GM12865 (cell line): ENCODE measurements at places on chromosomes 6 and 20.

DNA sequence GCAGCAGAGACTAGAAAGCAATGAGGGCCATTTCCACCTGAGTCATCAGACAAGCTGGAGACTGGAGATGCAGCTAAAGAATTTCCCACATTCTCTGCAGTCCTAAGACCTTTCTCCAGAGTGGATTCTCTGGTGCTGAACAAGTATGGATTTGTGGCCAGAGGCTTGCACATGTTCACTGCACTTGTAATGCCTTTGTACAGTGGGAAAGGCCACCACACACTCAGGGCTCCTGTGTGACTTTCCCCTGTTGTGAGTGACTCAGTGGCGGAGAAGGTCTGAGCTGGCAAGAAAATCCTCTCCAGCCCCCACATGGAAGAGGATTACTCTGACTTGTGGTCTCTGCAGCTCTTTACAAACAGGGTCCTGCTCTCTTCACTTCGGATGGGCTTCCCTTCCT lies 192.3 kb downstream of the C6orf118 start:
- no peak for DNase-seq

GRCh38 chr6:161417717-161418462 lies 144.0 kb upstream of the AGPAT4 start:
- no peak for DNase-seq

GRCh38 chr20:24275946-24276705 lies 193.3 kb upstream of the SYNDIG1 start:
- no peak for DNase-seq

DNA sequence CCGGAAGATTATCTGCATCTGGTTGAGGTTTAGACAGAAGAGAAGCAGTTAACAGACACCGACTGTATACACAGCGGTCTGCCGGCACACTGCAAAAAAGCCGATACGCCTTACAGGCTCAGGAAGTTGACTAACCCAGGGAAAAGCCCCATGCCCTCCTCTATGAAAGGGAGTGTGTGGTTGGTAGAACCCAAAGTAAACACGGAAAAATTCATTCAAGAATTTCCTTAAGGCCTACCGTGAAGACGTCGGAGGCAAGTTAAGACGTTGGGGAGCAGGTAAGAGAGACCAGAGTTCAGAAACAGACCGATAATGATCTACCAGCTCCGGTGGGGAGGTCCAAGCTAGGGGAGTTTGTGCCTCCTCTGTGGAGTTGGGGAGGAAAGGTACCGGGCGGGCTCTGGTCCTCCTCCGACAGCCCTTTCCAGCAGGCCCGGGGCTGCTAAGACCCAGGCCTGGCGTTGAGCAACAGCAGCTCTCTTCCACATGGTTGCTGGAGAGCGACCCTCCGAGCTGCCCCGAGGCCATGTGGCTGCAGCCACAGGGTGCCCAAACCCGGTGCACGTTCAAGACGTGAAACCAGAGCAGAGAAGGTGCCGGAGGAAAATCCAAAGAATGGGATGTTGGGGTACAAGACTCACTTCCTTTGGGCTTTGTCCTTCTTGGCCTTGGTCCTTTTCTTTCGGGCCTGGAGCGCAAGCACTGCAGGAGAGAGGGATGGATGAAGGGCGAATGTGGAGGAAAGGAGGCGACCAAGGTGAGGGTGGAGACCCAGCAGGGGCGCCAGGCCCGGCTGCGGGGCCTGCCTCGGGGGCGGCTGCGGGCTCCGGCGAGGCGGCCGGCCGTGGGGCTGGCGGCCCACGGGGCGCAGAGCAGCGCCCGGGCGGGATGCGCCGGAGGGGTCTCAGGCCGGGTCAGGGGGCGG lies 809 bp downstream of the SRPK1 start:
- peak; percentile 57 for DNase-seq

DNA sequence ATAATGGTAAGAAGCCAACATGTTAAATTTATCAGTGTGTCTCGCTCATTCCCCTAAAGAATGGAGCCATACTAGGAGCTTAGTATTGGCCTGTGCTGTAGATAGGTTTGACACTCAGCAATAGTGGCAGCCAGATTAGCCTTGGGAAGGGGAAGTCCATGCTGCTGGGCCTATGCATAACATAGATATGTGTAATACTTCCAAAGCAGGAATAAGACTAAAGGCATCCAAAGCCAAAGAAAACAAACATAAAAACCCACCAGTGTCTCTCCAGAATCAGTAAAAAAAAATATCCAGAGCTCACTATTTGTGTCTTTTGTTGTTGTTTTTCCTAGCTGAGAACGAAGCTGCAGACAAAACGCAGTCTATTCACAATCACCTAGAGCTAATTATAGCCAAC lies 104.2 kb upstream of the STXBP5 start:
- DNase-seq: no peak

GRCh38 chr6:76861403-76861802 lies 601.9 kb downstream of the HTR1B start:
- peak; percentile 37 for DNase-seq

DNA sequence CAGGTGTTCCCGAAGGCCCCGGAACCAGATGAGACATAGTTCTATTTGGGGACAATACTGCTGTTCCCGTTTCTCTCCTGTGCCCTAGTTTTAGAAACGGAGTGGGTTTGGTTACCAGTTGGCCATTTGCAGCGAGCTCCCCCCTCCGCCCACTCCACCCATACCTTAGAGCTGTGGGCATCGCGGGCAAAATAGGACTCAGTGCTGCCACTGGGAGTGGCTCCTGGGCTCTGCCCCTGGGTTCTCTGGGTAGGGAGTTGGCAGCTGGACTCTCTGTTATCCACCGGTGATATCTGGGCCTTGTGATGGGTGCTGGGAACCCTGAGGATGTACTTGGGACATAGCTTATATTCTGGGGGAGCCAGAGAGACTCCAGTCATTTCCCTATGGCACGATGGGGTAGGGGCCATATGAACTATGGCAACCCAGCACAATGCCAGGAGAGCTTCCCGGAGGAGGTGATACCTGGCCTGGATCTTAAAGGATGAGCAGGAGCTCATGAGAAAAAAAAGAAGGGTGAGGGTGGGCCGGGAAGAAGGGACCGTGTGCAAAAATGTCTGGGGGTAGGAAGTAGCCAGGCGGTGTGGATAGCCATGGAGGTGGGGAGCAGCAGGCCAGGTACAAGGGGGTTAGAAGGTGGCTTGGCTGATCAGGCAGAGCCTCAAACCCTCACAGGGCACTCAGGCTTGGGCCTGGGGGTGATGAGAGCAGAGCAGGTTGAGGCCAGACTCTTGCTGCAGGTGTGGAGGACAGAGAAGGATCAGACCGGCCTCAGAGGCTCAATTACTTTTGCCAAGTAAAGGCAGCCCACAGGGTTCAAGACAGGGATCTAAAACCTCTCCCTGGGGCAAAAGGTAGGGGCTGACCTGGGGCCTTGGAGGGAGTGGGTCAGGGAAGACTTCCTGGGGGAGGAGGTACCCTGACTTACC lies 9.6 kb downstream of the SRC start:
- DNase-seq: no peak

DNA sequence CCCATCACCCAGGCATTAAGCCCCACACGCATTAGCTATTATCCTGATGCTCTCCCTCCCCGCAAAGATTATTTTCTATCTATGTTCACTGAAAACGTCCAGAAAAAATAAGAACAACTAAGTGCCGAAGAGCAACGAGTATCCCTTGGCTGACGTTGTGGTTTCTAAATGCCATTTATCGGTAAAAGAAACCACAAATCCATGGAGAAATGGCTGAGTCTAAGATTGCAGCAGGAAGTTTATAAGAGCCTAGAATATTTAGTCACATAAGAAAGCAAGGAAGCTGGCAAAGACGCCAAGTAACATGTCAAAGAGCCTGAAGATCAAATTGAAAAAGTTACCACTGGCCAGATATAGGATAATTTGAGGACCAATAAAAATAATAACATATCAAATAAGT lies 18.1 kb upstream of the NOX3 start:
- DNase-seq: no peak

GRCh38 chr6:17042422-17043147 lies 59.3 kb upstream of the STMND1 start:
- no peak for DNase-seq

DNA sequence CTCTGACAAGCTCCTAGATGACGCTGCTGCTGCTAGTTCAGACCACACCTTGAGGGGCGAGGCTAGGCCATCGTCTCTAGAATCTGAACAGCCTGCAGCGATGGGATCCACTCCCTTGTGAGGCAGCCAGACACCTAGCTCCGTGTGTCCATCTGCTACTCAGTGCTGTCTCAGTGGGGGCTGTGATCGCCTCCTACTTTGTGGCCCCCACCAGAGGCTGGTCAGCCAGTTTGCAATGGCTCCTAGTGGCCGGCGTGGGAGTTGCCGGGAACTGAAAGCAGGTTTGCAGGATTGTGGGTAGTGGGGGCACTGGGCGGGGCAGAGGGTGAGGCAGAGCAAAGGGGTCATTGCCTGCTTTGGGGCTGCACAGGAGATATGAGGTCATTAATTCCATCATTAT lies 2.8 kb downstream of the CCN5 start:
- DNase-seq: no peak

DNA sequence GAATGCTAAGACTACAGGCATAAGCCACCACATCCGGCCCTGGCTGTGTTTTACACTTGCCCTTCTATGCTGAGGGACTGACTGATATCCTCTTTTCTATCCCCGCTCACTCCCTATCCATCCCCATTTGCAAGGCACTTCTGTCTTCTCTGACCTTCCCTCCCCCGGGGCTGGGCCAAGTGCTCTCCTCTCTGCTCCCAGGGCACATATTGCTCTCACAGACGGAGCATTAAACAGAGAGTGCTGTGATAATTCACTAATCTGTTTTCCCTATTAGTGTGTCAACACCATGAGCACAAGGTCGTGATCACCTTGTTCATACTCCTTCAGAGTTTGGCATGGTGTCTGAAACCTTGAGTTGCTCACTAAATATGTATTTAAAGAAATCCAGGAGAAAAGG lies 9.0 kb upstream of the SLC2A12 start:
- DNase-seq: no peak

- peak; percentile 56 for DNase-seq
Observed at GRCh38 chr6:14660806-14661579, 543.4 kb downstream of the CD83 start.

- DNase-seq: no peak
Observed at GRCh38 chr6:25401711-25402110, 122.5 kb downstream of the CARMIL1 start.

DNA sequence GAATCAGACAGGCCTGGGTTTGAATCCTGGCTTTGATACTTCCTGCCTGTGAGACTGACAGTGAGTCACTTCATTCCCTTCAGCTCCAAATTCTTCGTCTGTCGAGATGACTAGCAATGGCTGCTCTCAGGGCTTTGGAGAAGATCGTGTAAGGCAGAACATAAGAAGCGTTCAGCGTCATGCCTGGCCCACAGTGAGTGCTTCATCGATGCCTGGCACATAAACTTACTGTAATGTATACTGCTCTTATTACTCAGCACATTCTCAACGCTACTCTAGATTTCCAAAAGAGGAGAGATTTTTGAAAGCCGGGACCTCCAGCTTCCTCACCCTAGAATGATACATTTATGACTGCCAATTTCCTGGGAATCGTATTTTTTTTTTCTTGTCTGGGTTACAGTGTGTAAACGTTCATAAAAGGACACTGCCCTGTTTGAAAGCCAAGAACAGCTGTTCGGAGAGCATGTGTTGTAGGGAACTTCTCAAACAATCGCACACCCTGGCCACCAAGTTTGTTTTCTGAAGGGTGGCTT lies 16.2 kb upstream of the BCAS1 start:
- DNase-seq: no peak

DNA sequence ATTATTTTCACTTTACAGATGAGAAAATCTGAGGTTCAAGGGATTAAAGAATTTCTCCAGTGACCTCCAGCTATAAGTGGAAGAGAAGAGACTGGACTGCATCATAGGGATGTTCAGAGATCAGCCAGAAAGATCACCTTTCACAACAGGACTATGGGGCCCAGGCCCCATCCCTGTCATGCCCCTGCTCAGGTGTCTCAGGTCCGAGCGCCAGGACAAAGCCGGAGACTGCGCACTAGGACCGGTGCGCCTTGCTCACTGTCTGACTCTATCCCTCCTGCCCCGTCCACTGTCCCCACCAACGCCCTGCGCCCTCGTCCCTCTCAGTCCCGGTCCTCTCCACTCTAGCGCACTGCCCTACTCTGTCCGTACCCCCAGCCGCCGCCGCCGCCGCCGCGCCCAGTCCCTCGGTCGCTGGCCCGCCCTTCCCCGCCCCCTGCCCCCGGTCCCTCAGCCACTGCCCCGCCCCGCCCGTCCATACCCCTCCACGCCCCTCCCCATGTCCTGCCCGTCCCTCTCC lies 521 bp upstream of the RAD21L1 start:
- no peak for DNase-seq

GRCh38 chr20:325889-326644 lies 715 bp downstream of the SOX12 start:
- peak; percentile 77 for DNase-seq

- no peak for DNase-seq
Observed at GRCh38 chr6:156599366-156599765, 177.8 kb upstream of the ARID1B start.

- no peak for DNase-seq
Observed at GRCh38 chr6:92132457-92132856, 1286.9 kb downstream of the EPHA7 start.

DNA sequence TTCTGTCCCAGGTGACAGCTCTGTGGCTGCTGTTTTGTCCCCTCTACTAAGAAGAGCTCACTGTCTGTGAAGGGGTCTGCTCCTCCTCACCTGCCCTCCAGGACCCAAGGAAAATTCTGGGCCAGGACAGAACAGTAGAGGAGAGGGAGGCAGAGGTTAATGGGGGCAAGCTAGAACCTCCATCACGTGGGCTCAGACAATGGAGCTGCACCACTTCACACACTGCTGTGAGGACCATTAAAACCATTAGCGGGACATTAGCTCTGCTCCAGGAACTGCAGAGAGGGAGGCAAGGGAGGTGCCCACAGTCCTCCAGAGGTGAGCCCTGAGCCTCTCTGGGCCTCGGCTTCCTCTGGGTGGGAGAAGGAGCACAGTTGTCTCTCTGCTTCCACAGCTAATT lies 78.4 kb downstream of the NOL4L start:
- no peak for DNase-seq

DNA sequence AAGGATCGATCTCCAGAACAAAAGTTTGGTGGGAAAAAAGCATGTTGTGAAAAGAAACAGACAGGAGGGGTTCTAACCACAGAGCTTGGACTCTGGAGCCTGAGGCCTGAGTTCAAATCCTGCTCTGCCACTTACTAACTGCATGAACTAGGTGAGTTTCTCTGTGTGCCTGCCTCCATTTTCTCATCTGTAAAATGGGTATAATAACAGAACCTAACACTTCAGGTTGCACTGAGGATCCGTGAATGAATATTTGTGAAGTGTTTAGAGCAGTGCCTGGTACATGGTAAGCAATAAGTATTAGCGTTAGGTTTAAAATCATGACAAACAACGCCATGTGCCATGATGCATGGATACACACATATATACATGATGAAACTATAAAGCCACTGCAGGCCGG lies 36.6 kb downstream of the TTLL9 start:
- DNase-seq: no peak
